ENCODE measurements at places on chromosomes 6 and 20.

GRCh38 chr6:6596529-6597328 lies 8.2 kb downstream of the LY86 start:
- DNase-seq: no peak

DNA sequence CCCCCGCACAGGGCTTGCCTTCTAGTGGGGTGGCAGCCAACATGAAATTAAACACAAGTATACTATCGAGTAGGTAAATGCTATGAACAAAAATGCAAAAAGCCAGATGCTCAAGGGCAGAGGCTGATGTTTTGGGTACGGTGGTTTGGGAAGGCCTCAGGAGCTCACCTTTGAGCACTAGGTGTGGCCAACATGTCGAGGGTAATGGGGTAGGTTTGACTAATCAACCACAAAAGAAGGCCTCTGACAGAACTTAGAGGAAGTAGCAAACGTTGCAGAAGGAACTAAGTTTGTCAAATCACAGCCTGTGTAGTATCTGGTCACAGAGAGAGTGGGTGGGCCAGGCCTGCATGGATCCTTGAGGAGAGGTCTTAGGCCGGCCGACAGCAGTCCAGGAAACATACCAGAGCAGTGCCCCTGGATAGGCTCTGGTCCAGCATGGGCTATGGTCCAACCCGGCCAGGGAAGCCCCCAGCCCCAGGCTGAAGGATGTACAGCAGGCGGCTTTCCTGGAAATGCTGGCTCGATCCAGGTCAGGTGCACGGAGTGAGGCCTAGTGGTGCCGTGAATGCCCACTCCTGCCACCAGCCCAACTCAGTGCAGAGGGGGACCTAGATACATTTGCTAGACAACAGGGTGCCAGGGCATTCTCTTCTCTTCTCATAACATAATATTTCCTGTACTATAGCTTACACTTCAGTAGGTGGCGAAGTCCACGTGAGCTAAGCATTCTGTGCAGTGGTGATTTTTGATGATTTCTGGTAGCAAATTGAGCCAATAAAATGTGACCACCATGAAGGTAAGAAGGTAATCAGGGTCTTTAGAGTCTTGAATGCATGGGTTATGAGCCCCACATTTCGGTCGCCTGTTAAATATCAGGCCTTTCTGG lies 56.3 kb upstream of the CD93 start:
- DNase-seq: no peak

GRCh38 chr20:36461600-36462439 lies 79.5 kb upstream of the MYL9 start:
- peak; percentile 41 for DNase-seq

DNA sequence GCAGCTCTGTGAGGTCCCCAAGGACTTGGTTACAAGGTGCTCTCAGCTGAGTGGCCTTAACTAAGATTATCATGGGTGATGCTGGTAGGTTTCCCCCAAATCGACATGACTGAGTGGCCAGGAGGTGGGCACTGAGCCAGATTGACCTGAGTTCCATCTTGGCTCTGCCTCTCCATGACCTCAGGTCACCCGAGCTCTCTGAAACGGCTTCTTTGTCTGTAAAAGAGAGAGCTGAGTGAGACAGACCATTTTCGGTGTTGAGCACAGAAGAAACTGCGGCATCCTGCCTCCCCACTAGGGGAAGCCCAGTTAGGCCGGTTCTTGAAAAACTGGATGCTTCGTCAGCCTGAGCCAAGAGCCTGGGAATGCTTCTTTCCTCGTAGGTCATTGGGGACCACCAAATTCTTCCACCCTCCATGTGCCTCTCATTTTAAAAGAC lies 14.1 kb upstream of the STX16 start:
- peak; percentile 11 for DNase-seq

GRCh38 chr6:13539572-13539971 lies 34.8 kb upstream of the SIRT5 start:
- no peak for DNase-seq

DNA sequence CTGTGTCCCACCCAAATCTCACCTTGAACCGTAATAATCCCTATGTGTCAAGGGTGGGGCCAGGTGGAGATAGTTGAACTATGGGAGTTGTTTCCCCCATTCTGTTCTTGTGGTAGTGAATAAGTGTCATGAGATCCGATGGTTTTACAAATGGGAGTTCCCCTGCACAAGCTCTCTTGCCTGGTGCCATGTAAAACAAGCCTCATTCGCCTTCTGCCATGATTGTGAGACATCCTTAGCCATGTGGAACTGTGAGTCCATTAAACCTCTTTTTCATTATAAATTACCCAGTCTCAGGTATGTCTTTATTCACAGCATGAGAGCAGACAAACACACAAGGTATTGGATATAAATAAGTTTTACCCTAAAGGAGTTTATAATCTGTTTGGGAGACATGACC lies 121.2 kb downstream of the MMUT start:
- no peak for DNase-seq

- no peak for DNase-seq
Observed at GRCh38 chr6:163596174-163596573, 181.7 kb downstream of the QKI start.

- DNase-seq: no peak
Observed at GRCh38 chr6:70753870-70754380, 86.2 kb downstream of the SMAP1 start.

- no peak for DNase-seq
Observed at GRCh38 chr6:106027758-106028157, 58.4 kb upstream of the PRDM1 start.

DNA sequence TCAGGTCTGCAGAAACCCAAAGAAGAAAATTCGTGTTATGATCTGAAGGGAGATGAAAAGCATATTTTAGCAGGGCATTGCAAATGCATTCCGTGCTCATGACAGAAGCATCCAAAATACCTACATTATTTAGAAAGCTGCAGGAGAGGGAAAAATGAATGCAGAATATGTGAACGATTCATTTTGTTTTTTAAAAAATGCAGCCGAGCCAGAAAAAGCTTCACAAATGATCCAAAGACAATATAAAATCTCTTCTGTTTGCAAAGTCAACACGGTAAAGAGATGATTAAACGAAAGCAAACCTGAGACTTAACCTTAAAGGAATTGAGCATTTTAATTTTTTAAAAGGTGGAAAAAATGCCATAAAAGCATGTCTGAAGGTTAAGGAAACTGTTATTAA lies 136.1 kb upstream of the SULF2 start:
- no peak for DNase-seq

- DNase-seq: no peak
Observed at GRCh38 chr20:63441136-63442099, 31.0 kb downstream of the KCNQ2 start.

- DNase-seq: no peak
Observed at GRCh38 chr6:3770023-3770720, 18.7 kb upstream of the PXDC1 start.

DNA sequence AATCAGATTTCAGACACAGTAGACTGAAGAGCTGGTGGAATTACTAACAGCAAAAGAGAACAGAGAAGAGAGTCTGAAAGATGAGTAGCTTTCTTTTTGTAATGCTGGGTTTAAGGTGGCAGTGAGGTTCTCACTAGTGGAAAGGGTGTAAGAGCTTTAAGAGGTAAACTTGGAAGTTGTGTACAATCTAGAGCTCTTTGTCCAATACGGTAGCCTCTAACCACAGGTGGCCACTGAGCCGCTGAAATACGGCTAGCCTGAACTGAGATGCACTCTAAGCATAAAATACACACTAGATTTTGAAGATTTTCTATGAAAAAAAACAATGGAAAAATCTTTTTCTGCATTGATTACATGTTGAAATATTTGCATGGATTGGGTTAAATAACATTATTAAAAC lies 4.0 kb downstream of the ELOVL2 start:
- DNase-seq: no peak

GRCh38 chr6:27870291-27870870 lies 41.8 kb downstream of the OR2B2 start:
- no peak for DNase-seq

DNA sequence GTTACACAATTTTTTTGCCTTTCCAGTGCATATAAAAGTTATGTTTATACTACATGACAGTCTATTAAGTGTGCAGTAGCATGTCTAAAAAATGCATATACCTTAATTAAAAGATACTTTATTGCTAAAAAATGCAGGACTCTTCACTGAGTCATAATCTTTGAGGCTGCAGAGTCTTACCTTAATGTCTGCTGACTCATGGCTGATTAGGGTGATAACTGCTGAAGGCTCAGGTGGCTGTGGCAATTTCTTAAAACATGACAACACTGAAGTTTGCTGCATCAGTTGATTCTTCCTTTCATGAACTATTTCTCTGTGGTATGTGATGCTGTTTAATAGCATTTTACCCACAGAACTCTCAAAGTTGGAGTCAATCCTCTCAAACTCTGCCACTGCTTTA lies 19.1 kb downstream of the ZSCAN23 start:
- no peak for DNase-seq

DNA sequence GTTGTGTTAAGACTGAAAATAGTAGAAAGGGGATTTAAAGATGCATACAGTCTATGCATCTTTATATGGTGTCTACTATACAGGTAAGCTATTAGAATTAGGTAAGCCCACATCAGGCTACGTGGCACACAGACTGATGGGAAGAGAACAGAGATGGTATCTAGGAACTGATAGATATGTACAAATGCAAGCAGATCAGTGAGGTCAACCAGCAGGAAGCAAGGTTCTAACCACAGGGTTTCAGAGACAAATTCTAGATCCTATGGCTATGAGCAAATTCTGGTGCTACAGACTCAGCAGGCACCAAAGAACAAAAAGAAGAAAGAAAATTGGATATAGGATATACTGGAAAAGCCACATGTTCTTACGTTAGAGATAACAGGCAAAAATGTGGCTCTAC lies 110.6 kb downstream of the TRDN start:
- no peak for DNase-seq

DNA sequence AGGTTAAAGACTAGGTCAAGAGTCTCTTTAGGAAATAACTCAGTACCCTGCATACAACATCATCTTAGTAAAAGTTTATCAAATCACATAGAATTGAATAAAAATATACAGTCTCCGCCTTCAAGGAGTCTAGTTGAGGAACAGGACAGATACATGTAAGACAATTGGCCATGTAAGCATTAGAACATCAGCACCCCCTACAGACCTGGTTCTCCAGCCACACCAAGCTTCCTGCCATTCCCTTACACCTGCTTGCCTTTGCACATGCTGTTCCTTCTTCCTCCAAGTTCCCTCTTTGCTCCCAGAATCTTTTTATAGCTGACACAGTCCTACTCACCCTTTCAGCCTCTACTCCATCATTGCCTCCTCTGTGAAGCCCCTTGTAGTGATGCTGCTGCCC lies 187.8 kb upstream of the LRFN2 start:
- no peak for DNase-seq

DNA sequence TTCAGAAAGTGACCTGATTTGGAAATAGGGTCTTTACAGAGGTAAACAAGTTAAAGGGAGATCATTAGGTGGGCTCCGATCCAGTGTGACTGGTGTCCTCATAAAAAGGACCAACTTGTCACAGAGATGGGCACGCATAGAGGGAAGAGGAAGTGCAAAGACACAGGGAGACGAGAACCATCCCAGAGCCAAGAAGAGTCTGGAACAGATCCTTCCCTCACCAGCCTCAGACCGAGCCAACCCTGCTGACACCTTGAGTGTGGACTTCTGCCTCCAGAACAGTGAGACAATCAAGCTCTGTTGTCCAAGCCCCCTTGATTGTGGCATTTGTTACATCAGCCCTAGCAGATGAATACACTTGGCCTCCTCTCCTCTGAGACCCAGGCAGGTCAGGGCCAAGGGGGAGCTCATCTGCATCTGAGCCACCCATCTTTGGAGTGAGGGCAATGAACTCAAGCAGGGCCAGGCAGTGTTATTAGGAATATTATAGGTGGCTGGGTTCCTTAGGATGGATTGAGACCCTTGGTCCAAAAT lies 22.2 kb upstream of the SCML4 start:
- no peak for DNase-seq

- DNase-seq: no peak
Observed at GRCh38 chr20:16419138-16419715, 154.0 kb downstream of the KIF16B start.

- DNase-seq: no peak
Observed at GRCh38 chr6:90444160-90444714, 142.6 kb downstream of the MAP3K7 start.

DNA sequence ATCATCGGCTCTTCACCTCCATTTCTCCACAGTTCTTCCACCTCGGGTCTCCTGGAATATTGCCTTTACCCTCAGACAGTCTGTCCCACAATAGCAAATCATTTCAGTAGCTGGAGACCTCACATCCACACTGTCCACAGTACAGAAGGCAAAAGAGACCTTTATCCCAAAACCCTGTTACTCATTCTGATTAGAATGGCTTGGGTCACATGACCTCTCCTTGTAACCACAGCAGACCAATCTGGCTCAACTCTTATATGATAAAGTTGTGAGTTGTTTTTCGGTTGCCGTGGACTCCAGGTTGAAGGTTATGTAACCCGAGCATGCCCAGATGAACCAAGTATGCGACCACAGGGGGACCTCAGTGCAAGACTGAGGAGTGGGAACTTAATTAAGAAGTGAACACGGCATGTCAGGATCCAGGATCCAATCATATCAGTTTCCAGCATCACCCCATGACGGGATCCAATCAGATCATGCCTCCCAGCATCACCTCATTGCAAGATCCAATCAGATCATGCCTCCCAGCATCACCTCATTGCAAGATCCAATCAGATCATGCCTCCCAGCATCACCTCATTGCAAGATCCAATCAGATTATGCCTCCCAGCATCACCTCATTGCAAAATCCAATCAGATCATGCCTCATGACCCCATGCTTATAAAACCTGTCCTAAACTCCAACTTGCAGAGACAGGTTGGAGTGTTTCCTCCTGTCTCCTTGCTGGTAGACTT lies 68.7 kb downstream of the LY86 start:
- no peak for DNase-seq

GRCh38 chr6:20467437-20467836 lies 65.8 kb downstream of the E2F3 start:
- DNase-seq: no peak

- DNase-seq: no peak
Observed at GRCh38 chr6:141174932-141175331, 957.8 kb upstream of the GJE1 start.

DNA sequence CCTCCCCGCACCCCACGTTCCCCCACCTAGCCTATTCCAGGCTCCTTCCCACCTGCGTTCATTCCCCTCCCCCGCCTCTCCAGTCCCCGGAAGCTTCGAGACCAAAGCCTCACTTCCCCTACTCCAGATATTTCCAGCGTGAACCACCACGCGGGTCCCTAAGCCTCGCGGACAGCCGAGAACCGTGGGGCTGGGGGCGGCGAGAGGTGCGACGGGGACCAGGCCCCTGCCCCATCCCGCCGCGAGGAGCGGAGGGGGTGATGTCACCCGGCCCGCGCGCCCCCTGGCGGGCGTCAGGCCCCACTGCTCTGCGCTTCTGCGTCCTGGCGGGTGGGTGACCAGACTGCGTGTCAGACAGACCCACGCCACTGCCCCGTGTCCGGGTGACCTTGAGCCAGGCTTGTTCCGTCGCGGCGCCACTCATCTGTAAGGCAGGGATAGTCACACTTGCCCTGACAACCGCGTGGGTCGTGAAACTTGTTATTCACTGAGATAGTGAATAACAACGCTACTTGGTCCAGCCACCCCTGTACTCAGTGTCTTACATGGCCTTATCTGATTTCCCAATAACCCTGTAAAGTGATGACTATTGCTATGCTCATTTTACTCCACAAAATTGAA lies 9.0 kb upstream of the HSP90AB1 start:
- DNase-seq: peak; percentile 77

Measured in CD8-positive, alpha-beta memory T cell (primary cell).